Right cardiac atrium (tissue), 5 donors: ENCODE measurements at places on chromosomes 4 and X. TPM values are rescaled to one million over a fixed set of nuclear protein-coding genes. Genes with fewer than 3 reads are reported as not detected.
A peak's percentile ranks its signal among the peaks of the same experiment; 100 is the strongest.

The FAM53A gene
- 1.6 TPM for total RNA-seq

The FREM3 gene
- total RNA-seq = not detected

DNA sequence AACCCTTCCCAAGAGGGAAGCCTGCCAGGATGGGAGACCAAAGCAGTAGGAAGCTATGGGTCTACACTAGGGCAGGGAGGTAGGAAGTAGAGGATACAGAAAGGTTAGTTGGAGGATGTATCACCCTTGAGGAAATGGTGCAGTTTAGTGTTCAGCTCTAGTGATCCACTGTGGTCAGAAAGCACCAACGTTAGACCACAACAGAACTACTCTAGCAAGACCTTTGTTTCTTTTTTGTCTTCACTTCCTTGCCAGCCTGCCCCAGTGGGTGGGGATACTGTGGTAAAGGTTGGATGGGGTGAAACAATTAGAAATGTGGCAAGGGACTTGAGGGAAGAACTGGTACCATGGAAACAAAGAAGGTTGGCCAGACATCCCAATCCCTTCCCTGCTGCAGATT, 83.3 kb downstream of the DDIT4L start:
- DNase-seq = no peak

- no peak for DNase-seq
These were observed 156.1 kb downstream of the STPG2 start for GRCh38 chr4:97987019-97987648.

DNA sequence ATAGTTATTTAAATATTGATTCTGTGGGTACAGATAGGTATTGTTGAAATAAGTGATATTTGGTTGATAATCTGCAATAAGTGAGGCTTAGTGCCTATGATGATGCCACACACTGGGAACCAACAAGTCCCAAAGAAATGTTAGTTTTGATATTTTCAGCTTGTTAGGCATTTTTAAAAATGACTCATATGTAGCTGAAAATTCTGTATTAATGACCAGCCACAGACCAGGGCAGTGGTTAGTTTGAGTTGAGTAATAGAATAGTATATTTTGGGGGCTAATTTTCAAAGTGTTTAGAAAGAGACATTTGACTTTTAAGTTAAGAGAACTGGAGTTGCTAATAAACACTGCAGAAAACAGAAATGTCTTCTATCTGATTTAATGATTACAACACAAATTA, 9.4 kb downstream of the INTU start:
- no peak for DNase-seq

DNA sequence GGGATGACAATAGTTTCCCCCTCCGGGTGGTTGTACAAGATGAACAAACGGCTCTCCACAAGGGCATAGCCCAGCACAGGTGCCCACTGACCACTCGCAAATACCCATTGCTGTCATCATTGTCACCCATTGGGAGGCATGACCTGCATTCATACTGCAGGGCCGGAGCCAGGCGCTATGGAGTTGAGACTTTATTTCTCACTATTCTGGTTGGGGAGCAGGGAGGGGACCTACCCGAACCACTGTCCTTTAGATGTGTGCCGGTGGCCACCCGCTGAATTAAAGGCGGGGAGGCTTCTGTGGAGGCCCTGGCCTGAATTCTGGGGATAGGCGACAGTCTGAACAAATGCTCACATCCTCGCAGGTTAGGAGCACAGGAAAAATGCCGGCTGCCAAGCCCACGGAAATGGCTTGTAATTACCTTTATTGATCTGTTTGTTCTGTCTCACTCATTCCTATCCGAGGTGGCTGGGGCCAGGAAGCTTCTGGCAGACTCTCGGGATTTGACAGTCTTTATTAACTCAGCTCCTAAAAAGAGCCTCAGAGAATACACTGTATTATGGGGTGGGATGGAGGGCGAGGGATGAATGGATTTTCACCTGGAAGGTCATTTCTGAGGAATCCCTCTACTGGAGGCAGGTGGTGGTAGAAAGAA, 125.1 kb upstream of the PSAPL1 start:
- no peak for DNase-seq

GRCh38 chrX:80648023-80648422, 161.7 kb downstream of the BRWD3 start:
- DNase-seq = no peak

- DNase-seq = no peak
These were observed 796.4 kb downstream of the PCDH7 start for GRCh38 chr4:31516520-31516919.

- DNase-seq = peak; percentile 89
These were observed 421 bp downstream of the MECP2 start for GRCh38 chrX:154097003-154097588.

DNA sequence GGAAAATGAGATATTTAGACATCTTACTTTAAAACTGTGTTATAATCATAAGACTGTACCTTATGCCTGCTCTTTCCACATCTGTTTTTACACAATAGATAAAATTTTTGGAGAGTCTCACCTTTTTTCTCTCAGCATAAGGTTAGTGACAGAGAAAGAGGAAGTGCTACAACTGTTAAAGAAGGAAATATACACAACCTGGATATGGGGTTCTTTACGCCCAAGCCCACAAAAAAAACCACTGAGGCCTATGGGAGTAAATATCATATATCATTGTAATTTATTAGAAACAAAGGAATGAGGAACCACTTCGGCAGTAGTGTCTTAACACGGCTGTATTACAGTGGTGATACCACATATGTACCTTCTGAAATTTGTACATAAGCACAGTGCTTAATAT, 265.9 kb upstream of the GK2 start:
- DNase-seq = no peak

DNA sequence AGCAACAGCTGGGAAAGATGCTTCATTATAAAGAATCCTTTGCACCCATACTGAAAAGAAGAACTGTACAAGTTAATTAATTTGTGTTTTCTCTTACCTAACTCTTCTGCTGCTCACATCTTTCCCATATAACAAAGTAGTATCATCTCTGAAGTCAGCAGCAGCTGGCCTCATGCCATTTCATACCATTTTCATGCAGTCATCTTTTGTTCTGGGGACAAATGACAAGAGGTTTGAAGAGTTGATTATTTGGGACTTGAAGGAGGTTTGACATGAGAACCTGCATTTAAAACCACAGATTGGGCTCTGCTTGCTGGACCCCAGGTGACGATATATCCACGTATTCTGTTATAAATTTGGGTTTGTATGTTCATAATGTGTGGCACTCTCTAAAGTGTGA, 430.3 kb downstream of the SPRY1 start:
- DNase-seq = peak; percentile 63

DNA sequence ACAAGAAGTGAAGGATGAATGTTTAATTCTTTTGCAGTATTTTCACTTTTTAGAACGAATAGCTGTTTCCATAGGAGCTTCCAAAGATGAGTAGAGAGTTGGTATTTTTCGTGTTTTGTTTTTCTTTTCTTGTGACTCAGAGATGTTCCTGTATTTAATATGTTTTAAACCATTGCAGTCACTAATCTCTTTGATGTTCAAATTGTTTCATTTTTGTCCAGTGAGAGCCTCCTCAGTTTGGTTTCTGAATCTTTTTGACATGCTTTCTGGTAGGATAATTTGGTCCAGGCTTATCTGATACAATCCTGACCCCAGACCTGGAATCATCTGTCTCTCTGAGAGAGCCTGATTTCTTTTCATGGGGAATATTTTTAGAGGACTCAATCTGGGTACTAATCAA, 41.6 kb downstream of the BEX3 start:
- no peak for DNase-seq

DNA sequence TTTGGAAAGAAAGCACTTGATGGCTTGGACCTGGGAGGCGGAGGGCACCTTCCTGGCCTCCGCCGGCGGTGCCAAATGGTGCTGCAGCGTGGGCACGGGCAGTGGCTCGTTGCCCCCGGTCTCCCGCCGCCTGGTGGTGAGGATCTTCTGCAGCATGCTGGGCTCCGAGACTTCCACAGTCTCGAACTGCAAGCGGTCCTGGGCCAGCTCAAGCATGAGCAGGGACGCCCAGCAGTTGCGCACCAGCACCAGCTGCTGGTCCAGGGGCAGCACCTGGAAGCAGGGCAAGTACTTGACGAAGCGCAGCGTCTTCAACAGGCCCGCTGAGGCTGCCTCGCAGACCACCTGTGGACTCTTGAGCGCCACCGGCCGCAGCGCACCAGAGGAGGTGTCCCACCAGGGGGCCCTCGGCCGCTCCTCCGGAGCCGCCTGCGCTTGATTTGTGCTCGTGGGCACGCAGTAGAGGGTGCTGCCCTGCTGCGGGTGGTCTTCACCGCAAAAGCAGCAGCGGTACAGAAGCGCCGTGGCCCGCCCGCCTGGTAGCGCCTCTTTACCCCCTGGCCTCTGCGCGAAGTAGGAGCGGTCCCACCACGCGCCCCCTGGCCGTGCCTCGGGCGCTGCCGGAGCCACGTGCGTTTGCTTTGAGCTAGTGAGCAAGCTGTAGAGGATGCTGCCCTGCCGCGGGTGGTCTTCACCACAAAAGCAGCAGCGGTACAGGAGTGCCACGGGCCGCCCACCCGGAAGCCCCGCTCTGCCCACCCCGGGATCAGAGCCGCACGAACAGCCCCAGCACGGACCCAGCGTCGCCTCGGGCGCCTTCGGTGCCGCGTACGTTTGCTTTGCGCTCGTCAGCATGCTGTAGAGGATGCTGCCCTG, 689 bp downstream of the NR0B1 start:
- DNase-seq = peak; percentile 36

- DNase-seq = no peak
These were observed 299.9 kb downstream of the ASMT start for GRCh38 chrX:1914606-1915365.
